ENCODE measurements at places on chromosomes 6 and 20.

DNA sequence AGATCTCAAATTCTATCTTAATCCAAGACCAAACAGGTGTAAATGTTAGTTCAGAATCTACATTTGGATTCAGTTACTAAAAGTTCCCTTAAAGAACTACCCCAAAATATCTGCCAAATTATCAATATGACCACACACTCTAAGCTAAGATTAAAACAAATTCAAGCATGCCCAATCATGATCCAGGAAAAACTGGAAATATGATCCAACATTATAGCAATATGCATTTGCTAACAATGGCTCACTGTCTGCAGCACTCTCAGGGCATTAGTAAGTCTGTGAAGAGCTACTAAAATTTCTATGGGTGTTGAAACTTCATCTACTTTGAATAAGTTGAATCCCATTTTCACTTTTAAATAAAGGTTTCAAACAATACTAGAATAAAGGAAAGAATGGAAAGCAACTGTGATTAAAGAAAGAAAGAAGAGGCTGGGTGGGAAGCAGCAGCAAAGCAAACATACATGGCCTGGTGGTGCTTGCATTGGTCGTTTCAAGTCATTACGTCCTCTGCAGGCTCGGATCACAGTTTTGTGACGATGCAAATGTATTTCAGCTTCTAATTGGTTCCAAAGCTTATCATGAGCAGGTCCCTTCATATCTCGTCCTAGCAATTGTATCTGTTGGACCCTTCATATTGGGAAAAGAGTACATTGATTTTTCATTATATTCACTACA, 29.2 kb downstream of the GOPC start:
- DNase-seq: no peak

GRCh38 chr20:53463101-53463972, 130.3 kb downstream of the ZNF217 start:
- DNase-seq: no peak

- no peak for DNase-seq
These were observed 254.4 kb upstream of the RUNX2 start for GRCh38 chr6:45073771-45074170.

DNA sequence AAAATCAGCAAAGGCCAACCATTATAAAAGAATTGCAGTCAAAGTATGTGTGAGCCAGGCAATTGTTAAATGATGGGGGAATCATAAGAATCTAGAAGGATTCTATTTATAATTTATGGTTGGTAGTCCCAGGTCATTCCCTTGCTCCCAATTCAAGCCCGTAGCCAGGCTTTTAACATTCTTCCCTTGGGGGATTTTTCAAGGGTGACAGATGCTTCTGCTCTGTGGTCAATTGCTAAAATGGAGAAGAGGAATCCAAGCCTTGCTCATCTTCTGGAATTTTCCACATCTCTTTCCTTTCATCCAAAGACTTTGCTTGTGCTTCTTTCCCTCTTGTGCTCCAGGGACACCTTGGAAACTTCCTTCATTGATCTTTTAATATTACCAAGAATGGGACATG, 18.0 kb upstream of the BCAS1 start:
- no peak for DNase-seq

DNA sequence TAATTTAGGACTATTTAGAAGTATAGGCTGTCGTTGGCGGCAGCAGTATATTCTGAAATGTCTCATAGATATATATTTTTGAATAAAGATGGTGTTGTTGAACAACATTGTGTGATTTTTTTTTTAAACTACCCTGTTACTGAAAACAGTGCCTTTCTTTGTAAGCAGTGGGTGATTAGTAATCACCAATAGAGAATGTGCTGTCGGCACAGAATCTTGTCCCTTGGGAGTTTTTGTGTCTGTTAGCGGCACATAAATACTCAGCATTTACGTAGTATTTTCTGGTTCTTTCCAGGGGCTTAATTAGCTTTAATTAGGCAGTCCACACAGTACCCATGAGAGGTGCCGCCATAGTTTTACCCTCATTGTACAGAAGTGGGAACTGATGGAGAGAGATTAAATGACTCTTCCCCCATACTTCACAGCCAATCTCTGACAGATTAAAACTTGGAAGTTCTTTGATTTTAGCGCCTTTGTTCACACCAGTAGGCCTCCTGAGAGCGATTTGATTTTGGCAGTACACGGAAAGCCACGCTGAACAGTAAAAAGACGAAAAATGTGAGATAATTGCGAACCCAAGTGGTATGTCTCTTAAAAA, 58.8 kb downstream of the RPRD1B start:
- no peak for DNase-seq

- no peak for DNase-seq
These were observed 236.9 kb downstream of the CD109 start for GRCh38 chr6:73932866-73933265.

DNA sequence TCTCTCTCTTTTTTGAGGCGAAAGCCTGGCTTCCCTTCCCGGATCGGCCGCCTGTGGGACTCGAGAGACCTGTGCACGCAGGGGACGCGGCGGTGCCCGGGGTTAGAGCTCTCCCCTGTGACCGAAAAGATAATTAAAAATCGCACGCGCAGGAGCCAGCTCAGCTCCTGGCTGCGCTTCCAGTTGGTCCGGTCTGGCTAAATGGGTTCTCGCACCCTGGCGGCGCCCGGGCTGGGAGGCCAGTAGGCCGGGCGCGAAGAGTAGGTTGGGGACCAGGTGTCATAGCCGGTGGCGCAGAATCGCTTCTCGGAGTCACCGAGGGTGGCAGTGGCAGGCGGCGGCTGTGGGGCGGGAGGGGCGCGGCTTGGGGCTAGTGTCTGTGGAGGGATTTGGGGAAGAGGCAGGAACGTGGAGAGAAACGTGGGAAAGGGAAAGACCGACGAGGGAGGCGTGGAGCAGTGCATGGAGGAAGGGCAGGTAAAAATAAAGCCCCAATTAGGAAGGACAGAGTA, 41.9 kb upstream of the SUPT3H start:
- DNase-seq: no peak

GRCh38 chr20:3811467-3812258, 8.7 kb upstream of the AP5S1 start:
- peak; percentile 99 for DNase-seq

GRCh38 chr6:15409301-15410125, 163.6 kb downstream of the JARID2 start:
- DNase-seq: no peak

DNA sequence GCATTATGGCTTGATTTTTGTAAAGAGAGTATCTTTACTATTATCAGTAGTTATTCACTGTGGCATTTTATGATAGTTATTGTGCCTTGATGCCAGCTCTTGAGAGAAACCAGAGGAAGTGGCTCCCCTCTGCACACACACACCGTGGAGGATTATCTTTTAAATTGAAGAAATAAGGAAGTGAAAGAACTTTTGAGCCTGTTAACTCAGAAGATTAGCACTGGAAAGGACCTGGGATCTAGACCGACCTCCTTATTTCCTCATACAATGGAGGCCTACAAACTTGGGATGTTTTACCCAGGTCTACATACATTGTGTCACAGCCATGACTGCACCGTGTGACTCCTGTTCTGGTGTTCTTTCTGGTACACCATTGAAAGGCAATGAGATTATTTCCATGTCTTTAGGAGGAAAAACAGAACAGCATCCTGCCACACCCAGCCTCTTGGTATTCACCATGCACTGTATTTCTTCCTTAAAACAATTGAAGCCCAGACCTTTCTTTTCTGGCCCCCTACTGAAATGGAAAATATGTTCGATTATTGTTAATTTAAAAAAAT, 40.6 kb downstream of the HECA start:
- DNase-seq: no peak

DNA sequence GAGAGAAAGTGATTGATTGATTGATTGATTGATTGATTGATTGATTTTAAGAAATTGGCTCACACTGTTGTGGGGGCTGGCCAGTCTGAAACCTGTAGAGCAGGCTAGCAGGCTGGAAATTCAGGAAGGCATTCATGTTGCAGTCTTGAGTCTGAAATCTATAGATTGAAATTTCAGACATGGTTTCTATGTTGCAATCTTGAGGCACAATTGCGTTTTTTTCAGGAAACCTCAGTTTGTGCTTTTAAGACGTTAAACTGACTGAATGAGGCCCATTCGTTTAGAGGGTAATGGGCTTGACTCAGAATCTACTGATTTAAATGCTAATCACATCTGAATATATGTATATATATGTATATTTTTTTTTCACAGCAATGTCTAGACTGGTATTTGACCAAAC, 106.3 kb downstream of the STXBP5 start:
- DNase-seq: no peak

- DNase-seq: no peak
These were observed 44.5 kb downstream of the ATG5 start for GRCh38 chr6:106281088-106281487.

DNA sequence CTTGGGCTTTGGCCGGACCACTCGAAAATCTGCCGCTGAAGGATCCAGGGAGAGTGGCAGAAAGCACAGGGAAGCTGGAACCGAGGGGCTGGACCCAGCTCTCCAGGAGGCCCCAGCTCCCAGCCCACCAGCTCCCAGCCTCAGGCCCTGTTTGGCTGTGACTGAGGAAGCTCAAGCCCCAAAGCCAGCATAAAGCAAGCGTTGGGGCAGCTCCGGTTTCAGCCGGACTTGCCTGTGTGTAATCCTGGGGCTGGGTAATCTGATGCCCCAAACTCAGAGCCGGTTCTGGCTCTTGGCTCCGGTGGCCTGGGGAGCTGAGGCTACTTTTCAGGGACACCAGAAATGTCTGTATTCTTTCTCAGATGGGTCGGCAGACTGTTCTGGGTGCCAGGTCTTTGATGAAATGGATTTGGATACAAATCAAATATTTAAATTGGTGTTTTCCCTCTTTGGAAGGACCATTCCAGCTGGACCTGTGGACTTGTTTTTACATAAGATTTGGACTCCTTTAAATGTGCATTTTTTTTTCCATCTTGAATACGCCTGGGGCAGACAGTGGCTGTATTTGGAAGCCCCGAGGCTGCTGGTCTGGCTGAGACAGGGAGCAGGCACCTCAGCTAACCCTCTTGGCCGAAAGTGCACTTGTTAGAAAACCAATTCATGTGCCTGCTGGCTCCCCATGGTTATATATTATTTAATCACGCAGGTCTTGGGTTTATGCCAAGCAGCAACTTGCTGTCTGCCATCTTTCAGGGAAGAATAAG, 29.7 kb downstream of the RPP40 start:
- peak; percentile 67 for DNase-seq

DNA sequence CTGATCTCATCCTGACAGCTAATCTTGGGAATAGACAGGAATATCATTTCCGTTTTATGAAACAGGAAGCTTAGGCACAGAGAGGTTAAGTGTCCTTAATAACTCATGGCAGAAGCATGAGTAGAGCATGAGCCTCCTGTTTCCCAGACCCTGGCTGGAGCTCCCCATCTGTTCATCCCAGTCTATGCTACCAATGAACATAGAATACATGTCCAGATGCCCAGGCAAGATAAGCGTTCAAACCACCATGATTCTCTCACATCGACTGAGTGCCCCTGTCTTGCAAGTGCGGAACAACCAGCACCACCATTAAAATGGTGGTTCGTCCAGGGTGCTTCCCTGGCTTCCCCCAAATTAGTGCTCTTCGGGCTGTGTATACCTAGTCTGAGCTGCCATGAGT, 217.1 kb downstream of the FARS2 start:
- no peak for DNase-seq

- DNase-seq: no peak
These were observed 395.4 kb downstream of the CDC5L start for GRCh38 chr6:44782892-44783291.

- DNase-seq: no peak
These were observed 28.0 kb downstream of the IGF2R start for GRCh38 chr6:159996626-159997497.

DNA sequence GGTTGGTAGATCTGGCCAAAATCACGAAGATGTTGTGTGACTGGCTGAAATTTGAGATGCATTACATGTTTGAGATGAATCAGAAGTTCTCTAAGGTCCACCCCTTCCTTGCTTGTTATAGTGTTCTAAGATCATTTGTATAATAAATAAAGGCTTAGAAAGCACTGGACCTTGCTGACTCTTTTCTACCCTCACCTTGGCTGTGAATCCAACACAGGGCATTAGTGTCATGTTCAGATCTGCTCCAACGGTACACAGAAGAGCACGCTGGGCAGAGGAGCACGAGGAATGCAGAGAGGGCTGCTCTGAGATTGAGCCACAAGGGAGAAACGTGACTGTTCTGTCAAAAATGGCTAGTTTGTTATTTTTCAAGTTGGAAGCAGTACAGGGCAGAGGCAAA, 169.5 kb upstream of the HDAC2 start:
- no peak for DNase-seq

- no peak for DNase-seq
These were observed 14.8 kb downstream of the SEMG2 start for GRCh38 chr20:45235995-45236394.

DNA sequence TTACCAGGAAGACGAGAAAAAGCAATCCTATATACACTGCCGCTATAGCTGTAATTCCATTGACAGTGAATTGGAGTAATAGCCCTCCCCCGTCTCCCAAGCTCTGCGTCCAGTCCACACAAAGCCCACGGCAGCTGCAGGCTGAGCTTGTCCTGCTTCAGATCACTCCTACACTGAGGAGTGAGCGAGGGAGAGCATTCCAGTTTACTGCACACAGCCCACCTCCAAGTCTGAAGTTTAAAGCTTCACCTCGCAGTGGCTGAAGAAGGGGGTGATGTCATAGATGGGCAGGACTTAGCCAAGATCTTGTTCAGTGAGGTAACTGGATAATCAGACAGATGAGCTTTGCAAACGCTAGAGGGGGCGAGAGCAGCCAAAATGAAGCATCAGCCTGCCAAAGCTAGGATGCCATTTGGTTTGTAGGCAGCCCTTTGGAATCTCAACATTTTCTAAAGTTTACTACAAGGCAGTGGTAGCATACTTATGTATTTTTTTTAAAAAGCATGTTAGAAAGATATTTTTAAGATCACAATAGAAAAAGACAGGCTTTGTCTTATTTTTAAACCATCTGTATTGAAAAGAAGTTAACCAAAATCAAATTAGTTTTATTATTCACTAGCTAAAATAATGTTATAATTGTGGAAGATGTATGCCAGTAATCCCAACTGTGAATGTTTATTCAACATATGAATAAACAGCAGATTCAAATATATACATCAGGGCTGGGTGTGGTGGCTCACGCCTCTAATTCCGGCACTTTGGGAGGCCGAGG, at the start of gene FLRT3:
FLRT3 (minus strand) TSS at position 213 of the 772 bp plus-strand sequence. CDS start 10,106 bp downstream, outside the sequence.
- peak; percentile 76 for DNase-seq

DNA sequence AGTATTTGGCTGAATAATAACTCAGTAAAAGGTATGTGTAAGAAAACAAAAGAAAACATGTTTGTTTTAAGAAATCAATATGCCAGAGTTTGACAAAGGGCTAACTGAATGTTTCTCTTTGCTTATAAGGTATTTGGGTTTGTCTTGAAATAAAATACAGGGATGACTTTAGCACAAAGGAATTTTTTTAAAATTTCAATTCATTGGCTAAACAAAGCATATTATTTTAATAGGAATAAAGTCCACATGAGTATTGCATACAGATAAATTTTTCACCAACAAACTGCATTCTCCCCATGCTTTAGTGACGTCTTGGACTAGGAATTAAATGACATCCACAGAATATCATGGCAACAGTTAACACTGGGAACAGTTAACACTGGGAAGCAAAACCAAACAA, 480.0 kb upstream of the JAG1 start:
- no peak for DNase-seq

All from right atrium auricular region (tissue), 2 donors.